ENCODE measurements at places on chromosomes 12 and 14.

- DNase-seq, result no peak
These were observed 144.9 kb upstream of the CRY1 start for GRCh38 chr12:107238296-107238695.

DNA sequence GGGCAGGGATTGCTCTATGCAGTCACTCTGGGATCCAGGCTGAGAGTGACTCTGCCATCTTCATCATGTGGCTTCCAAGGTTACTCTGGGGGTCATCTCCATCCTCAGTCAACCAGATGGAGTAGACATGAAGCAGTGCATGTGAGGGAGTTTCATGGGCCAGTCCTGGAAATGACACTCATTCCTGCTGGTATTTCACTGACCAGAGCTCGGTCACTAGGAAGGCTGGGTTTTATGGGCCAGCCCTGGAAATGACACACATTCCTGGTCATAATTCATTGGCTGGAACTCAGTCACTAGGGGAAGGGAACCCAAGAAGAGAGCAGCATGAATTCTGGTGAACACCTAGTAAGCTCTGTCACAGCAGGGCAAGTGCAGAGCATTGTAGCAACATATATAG is 144.7 kb downstream of the SMOC1 start:
- no peak for DNase-seq

GRCh38 chr12:38890102-38890855 is 15.1 kb downstream of the CPNE8 start:
- no peak for DNase-seq

- peak; percentile 61 for DNase-seq
These were observed at the start of gene GALNT6 for GRCh38 chr12:51391283-51392123. Gene GALNT6, minus strand, starts transcription at chr12:51391406. Its CDS starts 11,625 bp downstream, at chr12:51379781.

Data from Kasumi-1 (cell line).